ENCODE measurements at places on chromosomes 5 and 9.

DNA sequence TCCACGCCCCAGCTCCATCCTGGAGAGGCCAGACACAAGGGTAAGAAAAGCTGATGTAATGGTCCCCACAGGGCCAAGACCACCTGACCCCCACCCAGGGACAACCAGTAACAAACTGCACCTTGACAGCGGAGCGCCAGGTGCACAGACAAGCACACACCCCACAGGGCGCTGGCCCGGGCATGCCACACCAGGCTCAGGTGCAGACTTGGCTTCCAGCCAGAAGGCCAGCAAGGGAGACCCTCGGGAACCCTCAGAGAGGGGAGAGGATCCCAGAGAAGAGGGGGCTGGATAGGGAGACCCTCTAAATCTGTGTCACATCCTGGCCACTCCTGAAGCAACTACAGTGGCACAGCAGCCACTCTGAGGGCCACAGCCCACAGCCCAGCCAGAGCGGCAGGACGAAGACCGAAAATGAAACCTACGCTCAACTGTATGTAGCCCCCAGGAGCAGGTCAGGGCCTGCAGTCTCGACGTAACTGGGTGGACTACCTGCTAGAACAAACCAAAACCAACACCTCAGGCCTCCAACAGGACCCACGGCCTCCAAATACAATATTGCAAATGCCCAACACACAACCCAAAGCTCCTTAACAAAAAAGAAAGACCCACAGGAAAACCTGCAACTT is 18.5 kb downstream of the CAMSAP1 start:
- no peak for DNase-seq

GRCh38 chr9:135516132-135516860 is 4.9 kb upstream of the LCN1 start:
- DNase-seq = no peak

GRCh38 chr5:116583862-116584222 is 9.2 kb upstream of the SEMA6A start:
- no peak for DNase-seq

DNA sequence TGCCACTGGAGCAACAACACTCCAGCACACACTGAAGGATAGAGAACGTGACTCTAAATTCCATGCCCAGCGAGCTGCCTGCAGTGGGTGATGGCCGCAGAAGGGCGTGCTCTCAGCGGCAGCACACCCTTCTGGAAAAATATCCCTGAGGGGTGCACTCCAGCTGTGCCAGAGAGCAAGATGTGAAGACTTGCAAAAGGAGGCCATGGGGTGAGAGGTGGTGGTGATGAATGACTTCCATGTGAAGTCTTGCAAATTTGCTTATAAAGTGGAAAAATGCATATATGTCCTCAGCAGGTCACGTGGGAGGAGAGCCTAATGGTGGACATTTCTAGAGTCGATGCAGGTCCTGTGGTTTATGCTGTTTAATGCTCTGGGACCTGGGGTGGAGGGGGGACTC is 39.8 kb upstream of the COL5A1 start:
- DNase-seq = peak; percentile 40

GRCh38 chr5:24177821-24178220 is 467.0 kb downstream of the CDH10 start:
- no peak for DNase-seq

DNA sequence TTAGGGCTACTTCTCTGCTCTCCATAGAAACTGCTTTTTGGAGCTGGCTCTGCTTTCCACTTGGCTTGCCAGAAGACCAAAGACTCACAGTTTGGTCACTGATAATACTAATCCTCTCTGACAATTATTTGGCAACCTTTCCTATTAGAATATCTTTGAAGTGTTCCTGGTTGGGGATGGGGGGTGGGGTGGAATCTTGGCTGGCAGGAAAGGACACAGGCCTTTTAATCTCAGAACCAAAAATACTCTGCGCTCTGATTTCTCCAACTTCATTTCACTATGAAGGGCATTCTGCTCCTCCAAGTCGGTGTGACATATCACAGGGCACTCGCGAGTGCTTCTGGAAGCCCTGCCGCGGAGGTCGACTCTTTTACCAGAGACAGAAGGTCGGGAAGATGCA is 1329.0 kb upstream of the WWC1 start:
- DNase-seq = no peak

DNA sequence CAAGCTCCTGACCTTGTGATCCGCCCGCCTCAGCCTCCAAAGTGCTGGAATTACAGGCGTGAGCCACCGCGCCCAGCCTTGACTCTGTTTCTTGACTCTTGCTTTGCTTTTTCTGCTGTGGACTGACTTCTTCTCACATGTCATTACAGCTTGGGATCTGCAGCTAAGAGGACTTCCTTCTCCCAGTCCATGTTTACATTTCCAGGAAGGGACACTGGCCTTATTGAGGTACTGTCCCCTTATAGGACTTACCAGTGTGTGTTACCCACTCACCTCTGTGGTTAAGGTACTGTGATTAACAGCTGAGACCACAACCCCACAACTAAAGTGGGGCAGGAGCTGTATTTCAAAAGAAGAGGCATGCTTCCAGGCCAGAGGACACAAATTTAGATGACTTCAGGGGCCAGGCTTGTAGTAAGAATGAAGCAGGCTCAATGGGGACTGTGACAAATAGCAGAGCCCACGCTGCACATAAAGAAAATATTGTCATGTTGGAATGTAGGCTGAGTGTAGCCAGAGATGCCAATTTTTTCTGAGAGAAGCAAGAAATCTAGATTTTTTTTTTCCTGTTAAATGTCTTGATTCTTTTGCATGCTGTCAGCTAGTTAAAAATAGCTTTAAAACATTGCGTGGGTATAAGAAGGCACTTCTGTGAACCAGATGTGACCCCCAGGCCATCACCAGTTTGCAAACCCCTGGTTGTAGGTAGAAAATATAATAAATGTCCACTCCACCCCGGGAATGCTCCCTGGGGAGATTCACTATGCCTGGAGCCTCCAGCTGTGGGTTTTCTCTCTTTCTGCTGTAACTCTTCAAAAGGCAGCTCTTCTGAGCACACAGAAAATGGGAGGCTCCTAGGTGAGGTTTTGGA is 75.0 kb downstream of the PTPDC1 start:
- DNase-seq = no peak

DNA sequence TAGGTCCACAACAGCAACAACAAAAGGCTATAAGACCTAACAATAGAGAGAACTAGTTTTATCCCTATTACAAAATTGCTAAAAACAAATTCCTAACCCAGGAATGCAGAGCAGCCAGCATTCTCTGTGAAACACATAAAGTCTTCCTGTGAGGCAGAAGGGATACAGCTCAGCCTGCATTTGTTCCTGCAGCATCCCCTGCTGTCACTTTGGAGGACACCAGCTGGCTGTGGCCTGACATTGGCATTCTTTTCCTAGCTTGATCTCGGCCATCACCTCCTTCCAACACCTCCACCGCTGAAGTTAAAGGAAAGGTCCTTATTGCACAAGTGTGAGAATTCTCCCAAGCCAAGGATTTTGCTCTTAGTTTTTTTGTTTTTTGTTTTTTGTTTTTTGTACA is 186.1 kb downstream of the SNCAIP start:
- DNase-seq = no peak

DNA sequence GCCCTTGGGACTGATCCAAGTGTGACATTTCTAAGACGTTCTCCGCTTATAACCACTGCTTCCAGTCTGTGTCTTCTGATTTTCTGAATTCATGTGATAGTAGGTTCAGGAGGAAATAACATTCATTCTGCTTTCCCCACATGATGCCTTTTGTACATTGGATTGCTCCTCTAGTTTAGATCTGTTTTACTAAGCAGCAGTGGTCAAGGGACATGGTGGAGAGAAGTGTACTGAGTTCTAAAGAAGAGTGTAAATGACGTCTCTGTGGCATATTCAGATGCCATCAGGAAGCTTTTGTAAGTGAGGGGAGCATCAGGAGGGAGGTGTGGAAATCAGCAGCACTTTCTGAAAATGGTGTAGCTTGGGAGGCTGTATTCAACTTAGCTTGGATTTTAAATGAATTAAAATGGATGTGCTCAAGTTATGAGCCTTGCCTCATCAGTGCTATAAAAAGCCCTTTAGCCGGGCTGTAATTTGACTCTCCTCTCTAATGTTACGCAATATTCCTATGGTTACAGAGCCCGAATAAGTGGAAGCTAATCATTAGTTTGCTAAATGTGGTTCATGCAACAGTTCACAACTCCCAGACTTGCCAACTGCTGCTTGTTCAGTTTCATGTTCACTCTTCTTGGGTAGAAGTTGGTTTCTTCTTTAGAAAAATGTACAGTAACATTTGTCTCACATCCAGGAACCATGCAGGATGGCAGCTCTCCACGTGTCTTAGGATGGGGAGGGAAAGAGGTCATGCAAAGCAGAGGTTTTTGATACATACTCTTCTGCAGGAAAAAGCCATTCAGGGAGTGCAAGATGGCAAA is 281.3 kb downstream of the ARHGAP26 start:
- DNase-seq = no peak

DNA sequence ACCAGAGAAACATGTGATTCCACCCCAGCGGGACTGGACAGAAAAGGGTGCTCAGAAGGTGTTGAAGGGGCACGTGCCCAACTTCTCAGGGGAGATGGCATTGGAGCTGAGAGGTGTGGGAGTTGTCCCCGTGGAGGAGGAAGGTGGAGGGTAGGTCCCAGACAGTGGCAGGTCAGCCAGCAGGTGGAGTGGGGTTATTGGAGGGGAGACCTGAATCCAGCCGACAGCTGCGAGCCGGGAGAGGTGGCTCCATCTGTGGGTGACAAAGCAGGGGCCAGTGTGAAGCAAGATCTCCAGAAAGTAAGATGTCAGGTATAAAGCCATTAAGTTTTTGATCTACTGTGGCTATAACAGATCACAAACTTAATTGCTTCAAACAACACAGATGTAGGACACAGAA is 75.1 kb downstream of the HRH2 start:
- DNase-seq = no peak

All from right forelimb (tissue), 1 donor.